Stimulated activated CD4-positive, alpha-beta T cell treated with anti-CD3 and anti-CD28 coated beads, TNF-alpha, amount 100 ng/mL, for 48 hours (primary cell): ENCODE measurements at places on chromosomes 11 and 22.

- no peak for DNase-seq
Measured at GRCh38 chr11:83371489-83371888, 85.3 kb upstream of the CCDC90B start.

DNA sequence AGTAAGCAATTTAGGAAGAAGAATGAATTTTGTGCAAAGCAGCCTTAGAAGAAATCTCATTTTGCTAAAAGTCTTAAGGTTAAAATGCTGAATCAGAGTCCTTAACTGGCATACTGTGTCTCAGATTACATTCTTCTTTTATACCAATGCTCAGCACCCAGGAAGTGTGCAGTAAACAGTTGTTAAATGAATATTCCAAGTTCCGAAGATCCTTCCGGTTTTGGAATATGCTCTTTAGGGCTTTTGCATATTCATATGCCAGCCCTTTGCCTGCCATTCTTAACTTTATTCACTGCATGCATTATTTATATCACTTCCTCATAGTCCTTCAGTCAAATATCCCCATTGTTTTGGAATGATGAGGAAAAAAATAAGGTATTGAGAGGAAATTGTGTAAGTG is 242.0 kb downstream of the DDX10 start:
- DNase-seq = no peak

- no peak for DNase-seq
Measured at GRCh38 chr11:26030399-26030798, 301.5 kb upstream of the ANO3 start.

DNA sequence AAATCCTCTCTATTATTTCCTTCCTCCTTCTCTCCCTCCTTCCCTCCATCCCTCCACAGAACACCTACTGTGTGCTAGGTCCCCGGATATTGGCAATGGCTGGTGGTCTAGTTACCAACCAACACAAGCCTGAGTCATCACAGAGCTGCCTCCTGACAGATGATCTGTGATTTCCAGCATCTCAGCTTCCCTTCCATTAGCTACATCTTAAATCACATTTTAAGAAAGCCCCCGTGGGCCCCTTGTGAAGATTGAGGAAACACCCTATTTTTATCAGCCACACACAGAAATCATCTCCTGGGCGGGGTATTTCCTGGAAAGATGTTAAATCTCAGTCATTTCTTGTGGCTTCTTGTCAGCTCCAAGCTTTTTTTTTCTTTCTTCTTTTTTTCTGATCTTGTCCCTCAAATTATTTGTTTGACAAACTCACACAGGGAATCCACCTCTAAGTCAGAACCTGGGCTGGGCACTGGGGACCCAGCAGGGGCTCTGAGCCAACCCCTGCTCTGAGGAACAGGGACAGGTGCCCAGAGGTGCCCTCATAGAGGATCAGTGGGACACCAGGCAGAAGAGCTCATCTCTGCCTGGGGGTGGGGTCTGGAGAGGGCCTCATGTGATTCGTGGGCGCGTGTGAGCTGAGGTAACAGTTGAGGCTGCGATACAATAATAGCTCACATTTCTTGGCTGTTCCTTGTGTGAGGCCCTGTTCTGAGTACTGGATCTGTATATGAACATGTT is 42.4 kb downstream of the CACNA1I start:
- DNase-seq = no peak

DNA sequence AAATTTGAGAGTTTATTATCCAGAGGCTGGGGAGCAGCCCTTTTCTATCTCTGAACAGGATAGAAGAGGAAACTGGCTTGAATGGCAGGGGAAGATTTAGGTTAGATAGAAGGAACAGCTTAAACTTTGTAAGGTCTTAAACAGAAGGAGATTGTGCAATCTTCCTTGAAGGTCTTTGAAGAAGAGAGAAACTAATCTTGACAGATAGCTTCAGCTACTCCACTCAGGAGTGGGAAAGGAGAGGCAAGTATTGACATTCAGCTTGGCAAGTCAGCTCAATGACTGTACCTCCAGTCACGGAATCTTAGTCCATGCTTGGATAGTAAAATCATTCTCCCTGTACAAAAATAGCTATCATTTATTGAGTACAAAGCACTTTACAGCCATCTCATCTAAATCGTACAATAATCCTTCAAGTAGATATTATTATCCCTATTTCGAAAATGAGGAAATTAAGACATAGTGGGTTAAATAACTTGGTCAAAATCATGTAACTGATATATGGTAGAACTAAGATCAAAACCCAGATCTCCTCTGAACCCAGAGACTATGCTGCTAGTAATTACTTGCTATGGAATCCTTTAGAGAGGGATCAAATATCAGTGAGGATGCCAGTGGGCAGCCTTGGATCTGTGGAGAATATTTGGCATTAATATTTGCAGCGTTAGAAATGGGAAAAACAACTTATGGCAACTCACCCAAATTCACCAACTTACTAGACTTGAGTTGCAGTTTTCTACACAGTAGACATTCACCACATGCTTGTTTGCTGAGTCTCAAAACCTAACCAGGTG is 14.6 kb downstream of the C11orf97 start:
- no peak for DNase-seq

GRCh38 chr11:26412955-26413354 is 81.0 kb downstream of the ANO3 start:
- DNase-seq = no peak

DNA sequence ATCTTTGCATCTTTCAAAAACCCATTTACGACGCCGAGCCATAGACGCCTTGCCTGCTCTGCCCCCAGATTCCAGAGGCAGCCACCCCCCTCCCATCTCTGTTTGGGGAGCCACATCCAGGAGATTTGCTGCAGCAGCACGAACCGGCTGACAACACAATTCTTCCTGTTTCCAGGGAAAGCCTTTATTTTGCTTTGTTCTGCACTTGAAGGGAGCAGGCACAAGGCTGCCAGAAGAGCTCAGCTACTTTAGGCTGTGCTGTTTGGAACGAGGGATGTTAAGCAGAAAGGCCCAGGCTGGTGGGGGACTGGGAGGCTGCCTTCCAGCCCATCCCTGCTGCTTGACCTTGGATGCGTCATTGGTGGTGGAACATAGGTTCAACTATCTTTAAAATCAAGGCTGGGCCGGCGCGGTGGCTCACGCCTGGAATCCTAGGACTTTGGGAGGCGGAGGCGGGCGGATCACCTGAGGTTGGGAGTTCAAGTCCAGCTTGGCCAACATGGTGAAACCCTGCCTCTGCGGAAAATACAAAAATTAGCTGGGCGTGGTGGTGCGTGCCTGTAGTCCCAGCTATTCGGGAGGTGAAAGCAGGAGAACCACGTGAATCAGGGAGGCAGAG is 243.9 kb downstream of the MIAT start:
- DNase-seq = no peak

- no peak for DNase-seq
Measured at GRCh38 chr22:49072996-49073645, 754.6 kb downstream of the BRD1 start.

- no peak for DNase-seq
Measured at GRCh38 chr11:830295-831117, 2.2 kb upstream of the CD151 start.

DNA sequence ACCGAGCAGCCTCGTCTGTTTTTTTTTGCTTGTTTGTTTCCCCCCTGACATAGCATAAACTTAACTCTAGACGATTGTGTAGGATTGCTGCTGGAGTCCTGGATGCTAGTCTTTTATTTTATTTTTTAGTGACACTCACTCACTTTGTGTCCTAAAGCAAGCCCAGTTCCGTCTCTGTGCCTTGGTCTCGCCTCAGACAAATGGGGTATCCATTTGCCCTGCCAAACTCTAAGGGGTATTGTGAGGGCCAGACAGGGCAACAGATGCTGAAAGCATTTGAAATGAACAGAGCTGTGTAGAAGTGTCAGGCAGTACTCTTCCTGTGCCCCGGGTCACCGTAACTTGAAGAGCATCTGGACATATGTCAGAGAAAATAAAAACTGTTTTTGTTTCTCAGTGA is 34.8 kb upstream of the DKK3 start:
- DNase-seq = no peak

DNA sequence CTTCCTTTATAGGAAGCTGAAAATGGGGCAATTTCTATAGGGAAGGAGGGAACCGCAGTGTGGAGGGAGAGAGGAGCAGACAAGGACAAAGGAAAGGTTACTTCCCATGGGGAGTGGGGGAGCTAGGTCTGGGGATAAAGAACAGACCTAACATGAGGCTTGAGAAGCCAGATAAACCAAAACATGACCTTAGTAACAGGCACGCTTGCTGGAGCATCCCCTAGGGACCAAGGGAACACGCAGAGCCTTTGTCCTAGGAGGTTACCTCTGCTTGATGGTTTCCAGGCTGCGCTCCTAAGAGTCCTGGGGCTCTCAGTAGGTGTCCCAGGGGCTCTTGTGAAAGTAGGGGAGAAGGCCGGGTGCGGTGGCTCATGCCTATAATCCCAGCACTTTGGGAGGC is 271.4 kb upstream of the NCAM1 start:
- no peak for DNase-seq

GRCh38 chr22:18078329-18079041 is 695 bp downstream of the PEX26 start:
- no peak for DNase-seq

- no peak for DNase-seq
Measured at GRCh38 chr11:11608783-11609232, 13.0 kb downstream of the GALNT18 start.

GRCh38 chr11:86698639-86699038 is 26.2 kb upstream of the ME3 start:
- DNase-seq = no peak

DNA sequence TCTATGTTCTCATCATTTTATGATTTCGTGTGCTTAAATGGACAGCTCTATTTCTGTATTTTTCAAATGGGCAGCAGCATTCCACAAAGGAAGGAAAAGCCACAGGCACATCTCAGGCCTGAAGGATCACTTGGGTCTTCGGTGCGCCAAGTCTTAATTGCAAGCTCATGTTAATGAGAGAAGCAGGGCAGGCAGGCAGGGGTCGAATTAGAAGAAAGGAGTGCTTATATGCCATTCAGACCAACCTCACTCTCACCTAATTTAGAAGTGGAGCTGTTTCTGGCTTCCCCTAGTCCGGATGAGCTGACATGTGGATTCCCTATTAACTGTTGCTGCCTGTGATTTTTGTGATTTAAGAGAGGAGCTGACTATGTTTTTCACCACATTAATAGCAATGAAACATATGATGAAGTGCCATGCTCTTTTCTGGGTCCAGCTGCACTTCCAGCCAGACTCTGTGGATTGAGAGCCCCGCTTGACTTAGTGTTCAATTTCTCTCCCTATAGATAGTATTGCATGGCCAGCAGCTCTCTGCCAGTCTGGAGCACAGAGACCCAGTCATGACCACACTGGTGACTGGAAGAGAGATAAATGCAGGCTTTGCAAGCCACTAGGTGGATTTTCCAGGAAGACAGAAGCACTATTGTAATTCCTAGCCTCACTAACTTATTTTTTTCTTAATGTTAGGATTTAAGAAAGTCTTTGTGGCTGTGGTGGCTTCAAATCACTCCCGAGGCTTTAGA is 373.9 kb upstream of the FAT3 start:
- DNase-seq = no peak

GRCh38 chr11:95322539-95322938 is 91.5 kb upstream of the SESN3 start:
- no peak for DNase-seq

DNA sequence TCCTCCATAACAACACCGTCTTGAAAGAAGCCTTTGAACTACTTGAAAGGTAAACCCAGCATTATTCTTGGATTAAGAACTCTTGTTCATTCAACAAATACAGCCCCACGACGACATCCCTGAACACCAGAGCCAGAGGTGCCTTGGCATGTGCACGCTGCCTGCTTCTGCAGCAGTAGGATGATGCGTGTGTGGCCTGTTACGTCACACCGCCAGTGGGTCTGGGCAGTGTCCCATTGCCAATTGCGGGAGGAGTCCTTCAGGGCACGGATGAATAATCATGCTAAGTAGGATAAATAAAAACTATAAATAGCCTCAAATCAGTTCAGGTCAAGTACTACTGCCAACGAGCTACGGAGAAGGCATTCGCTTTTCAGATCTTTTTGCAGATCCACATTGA is 380.5 kb downstream of the SHANK2 start:
- no peak for DNase-seq

DNA sequence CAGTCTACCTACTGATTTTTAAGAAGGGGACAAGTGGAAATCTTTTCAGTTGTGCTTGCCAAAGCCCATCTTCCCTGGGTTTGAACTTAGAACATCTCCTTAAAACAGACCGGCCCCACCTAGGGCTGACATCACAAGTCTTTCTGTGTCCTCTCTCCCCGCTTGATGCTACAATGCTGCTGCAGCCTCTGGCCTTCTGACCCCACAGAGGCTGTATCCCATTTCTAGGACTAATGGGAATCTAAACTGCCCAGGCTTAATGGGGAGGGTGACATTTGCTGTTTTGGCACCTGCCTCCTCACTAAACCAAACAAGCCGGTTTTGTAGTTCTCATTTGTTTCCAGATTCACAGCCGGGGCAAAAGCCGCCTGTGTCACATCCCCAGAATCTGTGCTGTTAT is 121.3 kb upstream of the CADM1 start:
- no peak for DNase-seq

DNA sequence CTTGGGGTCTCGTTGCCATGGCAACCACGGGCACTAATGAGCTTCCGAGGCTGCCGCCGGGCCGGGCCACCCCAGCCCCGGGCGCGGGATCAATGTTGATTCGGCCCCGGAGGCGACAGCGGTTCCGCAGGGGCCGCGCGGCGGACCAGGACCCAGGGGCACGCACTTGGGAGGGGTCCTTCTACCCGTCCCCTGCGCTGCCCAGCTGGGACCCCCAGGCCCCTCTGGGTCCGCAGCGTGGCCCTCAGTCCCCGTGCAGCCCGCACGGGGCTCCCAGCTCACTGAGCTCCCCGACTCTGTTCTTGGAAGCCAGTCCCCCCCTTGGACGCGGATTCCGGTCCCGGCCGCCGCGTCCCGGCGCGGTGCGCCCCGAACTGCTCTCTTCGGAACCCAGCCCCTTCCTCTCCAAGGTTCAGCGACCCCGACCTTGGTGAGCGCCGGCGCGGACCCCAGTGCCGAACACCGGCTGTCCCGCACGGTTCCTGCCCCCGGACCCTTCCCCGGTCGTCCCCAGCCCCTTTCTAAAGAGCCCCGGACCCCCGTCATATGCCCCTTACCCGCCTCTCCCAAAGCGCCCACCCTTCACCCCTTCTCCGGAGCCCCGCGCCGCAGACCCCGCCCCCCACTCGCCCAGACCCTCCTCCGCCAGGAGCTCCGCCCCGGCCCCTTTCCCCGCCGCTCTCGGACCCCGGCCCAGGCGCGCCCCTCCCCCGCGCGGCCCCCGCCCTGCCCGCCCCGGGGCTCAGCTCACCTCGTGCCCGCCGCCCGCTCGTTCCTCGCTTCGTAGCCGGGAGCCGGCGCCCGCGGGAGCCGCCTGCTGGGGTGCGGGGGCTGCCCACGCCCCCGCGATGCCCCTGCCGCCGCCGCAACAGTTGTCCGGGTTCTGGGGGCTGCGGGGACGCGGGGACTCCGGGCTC is 18.3 kb upstream of the SHISAL1 start:
- DNase-seq = no peak

GRCh38 chr22:36520423-36520822 is 8.5 kb downstream of the EIF3D start:
- no peak for DNase-seq
